Mammary epithelial cell (primary cell): ENCODE measurements at places on chromosomes 11 and 22.

- no peak for DNase-seq
Observed at GRCh38 chr11:59724066-59724465, 10.4 kb upstream of the OR10V1 start.

DNA sequence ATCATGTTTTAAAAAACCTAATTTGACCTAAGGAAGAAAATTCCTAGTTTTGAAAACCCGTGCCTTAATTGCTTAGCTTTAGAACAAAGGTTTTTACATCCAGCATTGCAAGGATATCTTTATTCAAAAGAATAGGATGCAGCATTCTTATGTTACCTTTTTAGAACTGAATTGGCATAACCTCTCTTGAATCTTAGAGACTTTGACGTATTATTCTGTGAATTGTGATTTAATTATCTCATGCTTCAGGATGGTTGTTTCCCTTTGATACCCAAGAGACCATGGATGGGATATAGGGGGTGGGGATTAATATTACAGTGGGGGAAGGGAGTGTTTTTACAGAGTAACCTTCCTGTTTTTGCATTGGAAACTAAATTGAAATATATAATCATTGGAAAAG is 49.4 kb downstream of the ARHGEF12 start:
- DNase-seq, result no peak

DNA sequence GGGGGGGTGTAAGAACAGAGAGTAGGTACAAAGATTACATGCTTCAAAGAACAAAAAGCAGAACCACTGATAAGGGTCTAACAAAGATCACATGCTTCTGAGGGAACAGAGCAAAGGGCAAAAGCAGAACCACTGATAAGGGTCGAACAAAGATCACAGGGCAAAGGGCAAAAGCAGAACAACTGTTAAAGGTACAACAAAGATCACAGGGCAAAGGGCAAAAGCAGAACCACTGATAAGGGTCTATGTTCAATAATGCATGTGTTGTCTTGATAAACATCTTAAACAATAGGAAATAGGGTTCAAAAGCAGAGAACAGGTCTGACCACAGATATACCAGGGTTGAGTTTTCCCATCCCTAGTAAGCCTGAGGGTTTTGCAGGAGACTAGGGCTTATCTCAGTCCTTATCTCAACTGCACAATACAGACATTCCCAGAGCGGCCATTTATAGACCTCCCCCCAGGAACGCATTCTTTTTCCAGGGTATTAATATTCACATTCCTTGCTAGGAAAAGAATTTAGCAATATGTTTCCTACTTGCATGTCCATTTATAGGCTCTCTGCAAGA is 81.9 kb upstream of the PGR start:
- no peak for DNase-seq

DNA sequence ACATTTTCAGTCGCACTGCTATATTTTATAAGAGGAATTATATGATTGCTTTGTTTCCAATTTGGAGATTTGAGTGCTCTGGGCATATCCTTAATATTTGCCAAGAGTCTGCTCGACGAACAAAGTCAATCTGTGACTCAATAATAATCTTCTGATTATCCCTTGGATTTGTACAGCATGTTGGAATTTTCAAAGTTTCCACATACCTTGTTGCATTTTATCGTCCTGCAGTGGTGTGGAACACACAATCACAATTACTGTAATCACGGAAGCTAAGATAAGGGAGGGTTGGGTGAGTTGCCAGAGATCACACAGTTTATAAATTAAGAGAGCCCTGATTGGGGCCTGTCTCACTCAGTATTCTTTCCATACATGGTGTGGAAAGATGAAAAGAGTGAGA is 189.3 kb downstream of the GUCY1A2 start:
- no peak for DNase-seq

DNA sequence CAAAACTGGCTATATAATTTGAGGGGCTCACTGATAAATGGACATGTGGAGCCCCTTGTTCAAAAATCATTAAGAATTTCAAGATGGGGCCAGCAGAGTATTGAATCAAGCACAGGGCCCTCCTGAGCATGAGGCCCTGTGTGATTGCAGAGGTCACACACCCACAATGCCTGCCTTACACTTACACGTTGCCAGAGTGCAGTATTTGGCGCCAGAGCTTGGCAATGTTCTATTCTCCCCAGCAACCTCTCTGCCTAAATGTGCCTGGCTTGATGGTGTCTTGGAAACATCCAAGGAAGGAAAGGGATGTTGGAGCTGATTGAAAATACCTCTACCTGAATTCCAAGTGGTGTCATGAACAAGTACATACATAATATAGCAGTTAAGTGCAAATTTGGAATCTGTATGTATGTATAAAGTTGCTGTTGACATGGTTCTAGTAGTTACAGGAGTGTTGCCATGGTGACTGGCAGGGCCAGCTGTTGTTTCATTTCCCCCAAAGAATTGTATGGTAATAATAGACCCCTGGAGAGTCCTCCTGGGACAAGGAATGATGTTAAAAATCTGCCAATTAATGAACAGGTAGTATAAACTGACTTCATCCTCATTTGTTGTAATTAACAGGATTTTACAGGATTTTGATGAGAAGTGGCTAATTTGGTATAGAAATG is 205.7 kb upstream of the NAV2 start:
- no peak for DNase-seq

- DNase-seq, result no peak
Observed at GRCh38 chr11:109814824-109815223, 278.4 kb upstream of the ZC3H12C start.

DNA sequence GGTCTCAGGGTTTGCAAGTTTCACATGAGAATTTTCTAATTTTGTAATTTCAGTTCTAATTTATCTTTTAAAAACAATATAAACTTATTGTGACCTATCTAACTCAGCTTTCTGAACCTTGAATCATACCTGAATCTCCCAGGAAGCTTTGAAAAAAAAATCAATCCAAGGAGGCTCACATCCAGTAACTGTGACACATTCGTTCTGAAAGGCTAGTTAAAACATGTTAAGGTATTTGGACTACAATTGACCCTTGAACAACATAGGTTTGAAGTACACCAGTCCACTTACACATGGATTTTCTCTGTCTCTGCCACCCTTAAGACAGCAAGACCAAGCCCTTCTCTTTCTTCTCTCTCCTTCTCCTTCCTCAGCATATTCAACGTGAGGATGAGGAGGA is 40.0 kb downstream of the DDI1 start:
- peak; percentile 87 for DNase-seq

DNA sequence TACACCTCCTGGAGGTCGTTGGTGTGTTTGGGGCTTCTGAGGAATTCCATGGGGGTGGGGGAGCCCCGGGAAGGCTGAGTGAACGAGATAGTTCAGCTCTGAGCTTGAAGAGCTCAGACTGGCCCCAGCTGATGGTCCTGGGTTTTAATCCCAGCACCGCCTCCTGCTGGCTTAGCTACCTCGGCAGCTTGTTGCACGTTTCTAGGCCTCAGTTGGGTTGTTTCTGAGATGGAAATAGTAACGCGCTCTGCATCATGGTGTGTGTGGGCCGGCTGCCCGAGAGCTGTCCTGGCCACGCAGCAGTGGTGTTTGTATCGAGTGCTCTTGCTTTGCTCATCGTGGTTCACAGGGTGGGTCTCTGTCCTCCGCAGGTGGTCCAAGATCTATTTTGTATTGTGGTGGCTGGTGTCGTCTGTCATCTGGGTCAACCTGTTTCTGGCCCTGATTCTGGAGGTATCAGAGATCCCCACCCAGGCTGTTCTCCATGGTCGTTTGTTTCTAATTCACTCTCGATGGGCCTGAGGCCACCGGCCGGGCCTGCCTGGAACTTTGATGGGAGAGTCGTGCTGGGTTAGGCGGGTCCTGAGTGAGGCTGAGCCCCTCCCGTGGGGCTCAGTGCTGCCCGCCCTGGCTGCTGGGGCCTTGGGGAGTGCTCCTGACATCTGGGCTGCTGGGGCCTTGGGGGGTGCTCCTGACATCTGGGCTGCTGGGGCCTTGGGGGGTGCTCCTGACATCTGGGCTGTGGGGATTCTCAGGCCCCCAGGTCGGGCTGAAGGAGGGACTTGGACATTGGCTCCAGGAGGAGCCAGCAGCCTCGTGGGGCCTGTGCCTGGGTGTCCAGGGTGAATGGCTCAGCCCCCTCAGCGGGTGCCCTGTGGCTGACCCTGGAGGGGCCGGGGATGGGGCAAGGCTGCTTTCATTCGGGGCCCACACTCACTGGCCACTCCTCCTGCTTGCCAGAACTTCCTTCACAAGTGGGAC is 37.7 kb downstream of the TPCN2 start:
- no peak for DNase-seq

GRCh38 chr11:72584939-72585597 is 89.2 kb downstream of the PDE2A start:
- no peak for DNase-seq

DNA sequence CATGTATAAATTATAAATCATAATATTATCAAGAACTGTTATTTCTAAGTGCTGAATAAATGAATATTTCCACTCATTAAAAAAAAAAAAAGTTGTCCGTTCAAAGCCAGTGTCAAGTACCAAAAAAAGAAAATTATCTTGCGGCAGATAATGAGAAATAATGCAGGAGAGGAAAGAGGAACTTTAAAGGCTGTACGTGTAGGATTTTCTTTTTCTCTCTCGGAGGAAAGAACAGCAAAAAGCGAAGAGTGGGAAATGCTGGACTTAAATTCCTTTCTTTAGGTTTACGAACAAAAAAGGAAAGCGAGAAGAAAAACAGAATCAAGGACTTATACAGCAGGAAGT is 999 bp upstream of the CCDC83 start:
- DNase-seq, result no peak

DNA sequence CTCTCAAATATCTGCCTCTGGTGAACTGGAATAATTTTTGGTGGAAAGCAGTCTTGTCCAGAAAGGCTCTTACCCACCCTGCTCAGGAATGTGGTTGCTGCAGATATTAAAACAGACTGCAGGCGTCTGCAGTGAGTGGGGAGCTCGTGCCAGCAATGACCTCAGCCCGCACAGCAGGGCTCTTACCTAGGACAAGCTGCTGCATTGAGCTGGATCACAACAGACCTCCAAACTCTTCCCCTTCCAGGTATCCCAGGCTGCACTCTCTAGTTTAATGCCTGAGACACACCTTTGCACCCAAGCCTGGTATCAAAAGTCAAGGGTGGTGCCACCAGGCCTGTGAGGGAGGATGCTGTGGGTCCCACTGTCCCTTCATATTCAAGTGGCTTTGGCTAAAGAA is 69.7 kb upstream of the CDON start:
- peak; percentile 23 for DNase-seq

DNA sequence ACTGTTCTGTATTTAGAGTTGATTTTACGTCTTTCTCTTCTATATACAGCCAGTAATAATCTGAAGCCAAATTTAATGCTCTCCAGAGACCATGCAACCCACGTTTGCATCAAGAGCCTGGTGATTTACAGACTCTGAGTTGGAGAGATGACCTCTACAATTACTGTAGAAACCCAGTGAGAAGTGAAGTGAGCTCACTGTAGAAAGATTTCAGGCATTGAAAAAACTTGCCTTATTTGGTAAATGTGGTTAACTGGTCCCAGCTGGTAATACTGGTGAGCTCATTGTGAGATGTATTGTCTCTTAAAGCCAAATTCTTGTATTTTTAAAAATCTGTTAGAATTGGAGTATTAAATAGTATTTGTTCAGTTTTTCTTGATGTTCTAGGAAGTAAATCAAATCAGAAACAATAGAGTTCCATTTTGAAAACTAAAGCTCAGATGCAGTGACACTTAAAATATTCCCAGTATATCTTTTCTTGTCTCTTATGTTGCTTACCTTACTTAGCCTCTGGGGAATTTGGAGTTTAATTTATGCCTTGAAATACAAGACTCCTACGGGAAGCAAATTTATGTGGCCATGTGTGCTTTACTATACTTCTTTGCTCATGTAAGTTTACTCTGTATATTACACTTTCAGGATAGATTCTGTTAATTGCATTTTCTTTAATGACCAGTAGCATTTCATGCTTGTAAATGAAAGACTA is 189.9 kb downstream of the ARHGAP42 start:
- peak; percentile 82 for DNase-seq

DNA sequence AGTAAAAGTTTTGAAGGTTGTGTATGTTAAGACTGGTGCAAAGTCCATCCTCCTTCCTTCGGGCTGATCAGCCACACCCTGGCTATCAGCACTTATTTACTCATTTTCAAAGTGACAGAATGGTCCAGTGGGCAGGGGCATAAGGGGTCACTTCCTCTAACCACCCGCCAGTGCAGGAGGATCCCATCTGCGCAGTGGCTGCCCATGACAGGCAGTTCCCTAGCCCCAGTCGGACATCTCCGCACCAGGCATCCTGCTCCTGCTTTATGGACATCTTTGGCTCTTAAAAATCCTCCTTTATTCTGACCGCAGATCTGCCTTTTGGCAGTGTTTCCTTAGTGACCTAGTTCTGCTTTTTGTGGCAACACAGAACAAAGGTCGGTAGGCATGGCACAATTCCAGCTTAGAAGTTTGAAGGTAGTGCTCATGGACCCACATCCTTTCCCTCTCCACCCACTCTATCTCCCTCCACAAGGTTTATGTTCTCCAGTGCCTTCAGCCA is 55.9 kb downstream of the BMAL1 start:
- peak; percentile 92 for DNase-seq

DNA sequence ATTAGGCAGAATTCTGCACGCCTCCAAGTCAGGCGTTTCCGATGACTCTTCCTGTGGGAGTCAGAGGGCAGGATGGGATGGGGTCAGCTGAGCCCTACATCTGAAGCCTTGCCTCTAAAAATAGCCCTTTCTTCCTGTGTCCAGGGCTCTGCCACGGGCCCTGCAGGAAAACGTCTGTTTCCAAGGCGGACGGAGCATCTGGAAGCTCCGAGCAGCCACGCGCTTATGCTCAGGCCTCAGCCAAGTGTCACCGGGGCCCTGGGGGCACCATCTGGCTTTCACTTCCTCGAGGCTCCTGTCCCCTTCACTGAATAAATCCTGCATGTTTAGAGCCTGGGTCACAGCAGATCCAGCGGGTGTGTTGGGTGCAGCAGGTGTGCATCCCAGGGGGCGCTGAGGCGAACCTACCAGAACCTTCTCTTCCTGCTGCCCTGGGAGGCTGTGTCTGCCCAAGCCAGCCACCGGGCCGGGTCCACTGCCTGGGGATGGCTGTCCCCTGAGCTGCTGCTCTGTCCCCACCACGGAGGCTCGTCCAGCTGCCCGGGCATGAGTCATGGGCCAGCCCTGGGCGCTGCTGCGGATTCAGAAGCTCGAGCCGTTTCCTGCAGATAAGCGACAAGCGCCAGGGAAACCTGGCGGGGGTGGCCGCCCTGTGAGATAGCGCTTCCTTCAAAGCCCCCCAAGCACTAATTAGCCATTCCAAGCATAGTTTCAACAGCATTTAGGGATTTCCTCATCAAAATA is 32.0 kb upstream of the LINC01488 start:
- DNase-seq, result no peak

- DNase-seq, result no peak
Observed at GRCh38 chr22:24007253-24008021, 2.2 kb upstream of the GSTT4 start.
